ENCODE measurements at places on chromosomes 12 and 14.

- DNase-seq: no peak
Measured at GRCh38 chr12:121715862-121716435, 3.4 kb downstream of the TMEM120B start.

GRCh38 chr12:79364197-79364596, 326.6 kb downstream of the PAWR start:
- no peak for DNase-seq

DNA sequence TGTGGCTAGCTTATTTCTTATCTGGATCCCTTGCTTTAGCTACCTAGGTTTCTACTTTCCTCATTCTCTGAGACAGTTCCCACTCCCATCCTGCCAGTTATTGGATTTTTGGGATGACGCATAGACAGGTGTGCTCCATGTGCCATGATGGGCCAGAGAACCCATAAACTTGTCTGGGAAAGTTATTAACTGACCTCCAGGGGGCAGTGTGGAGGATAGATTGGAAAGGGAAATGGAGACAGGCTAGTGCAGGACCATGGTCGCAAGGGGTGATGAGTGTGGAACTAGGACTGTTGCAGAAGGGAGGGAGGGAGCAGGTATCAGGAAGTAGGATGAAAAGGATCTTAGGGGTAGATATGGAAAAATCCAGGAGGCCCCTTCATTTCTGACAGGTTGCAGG, 80.3 kb downstream of the ESRRB start:
- DNase-seq: peak; percentile 10

DNA sequence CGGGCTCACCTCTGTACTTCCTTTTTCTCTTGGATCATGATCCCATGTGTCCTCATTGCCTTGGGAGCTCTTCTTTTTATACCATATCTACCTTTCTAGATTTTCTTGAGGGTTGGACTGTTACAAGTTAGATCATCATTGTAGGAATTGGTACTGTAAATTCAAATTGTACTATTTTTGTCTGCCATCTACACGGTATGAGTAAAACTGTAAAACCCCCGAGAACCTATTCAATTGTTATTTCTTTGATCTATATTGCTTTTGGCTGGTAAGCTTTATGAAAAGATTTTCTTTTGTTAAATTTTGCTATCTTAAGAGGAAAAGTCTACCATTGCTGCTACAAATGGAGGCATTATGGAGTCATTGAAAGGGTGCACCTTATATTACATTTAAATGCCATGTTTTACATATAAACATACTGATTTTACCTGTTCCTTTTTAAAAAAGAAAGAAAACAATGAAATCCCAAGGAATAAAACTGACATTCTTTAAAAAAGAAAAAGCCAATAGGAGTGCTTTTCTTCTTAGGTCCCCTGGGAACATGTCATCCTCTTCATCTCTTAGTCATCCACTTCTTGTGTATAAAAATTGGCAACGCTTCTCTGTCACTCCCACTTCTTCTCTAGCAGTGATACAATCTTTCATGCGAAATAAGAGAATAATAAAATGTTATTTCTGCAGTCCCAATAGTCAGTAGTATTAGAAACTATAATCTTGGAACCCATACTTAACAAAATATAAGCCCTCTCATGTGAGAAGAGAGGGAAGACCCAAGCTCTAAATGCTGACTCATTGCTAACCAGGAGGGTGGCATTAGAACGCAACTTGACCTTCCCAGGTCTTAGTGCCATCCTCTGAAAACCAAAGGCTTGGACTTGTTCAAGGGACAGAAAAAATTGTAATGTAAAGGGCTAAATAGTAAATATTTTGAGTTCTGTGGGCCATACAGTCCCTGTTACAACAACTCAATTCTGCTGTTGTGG, 20.4 kb downstream of the RGS6 start:
- no peak for DNase-seq

GRCh38 chr12:88591343-88591742, 11.1 kb upstream of the KITLG start:
- no peak for DNase-seq

GRCh38 chr12:19572920-19573558, 133.7 kb downstream of the AEBP2 start:
- peak; percentile 22 for DNase-seq

GRCh38 chr12:132761032-132761920, at the start of gene ANKLE2:
Gene ANKLE2 (minus strand): TSS chr12:132761832. CDS start chr12:132761798, 34 bp downstream.
- peak; percentile 53 for DNase-seq

- DNase-seq: no peak
Measured at GRCh38 chr14:66315548-66315947, 170.6 kb upstream of the CCDC196 start.

- DNase-seq: no peak
Measured at GRCh38 chr12:28866296-28866695, 282.8 kb upstream of the FAR2 start.

DNA sequence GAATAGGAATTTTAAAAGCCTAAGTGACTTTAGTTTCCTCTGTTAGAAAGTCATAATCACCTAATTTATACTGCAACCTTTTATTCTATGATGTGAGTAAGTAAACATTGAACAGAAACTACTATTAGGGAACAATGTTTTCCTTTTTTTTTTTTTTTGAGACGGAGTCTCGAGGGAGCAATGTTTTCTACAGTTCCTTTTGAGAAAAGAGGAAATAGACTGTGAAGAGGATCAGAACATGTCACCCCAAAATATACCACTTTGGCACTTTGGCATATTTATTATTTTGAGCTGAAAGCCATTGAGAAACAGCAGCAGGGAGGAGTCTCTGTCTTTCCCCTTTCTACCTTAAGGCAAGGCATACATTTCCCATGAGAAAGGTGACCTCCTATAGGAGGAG, 162.7 kb upstream of the CNOT2 start:
- no peak for DNase-seq

GRCh38 chr14:106652494-106652893, 1126.1 kb downstream of the TMEM121 start:
- DNase-seq: no peak

DNA sequence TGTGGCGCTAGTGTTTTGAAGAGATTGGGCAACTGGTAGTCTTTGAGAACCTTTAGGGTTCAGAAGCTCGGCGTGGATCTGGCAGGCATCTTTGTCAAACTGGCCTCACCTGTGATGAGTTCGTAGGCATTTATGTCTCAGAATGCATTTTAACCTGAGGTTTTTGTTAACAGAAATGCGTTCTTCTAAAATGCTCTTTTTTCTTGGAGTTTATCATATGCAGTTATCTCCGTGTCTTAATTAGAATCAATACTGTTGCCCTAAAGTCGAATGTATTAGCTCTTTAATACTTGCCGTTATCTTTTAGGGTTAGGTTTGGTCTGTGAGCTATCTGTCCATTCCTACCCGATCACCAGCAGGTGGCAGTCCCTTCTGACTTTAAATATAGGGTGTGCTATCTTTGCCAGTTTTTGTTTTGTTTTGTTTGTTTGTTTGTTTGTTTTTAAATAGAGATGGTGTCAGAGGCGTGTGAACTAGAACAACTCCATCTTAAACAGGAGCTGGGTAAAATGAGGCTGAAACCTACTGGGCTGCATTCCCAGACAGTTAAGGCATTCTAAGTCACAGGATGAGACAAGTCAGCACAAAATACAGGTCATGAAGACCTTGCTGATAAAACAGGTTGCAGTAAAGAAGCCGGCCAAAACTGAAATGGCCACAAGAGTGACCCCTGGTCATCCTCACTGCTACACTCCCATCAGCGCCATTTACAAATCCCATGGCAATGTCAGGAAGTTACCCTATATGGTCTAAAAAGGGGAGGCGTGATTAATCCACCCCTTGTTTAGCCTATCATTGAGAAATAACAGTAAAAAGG, 1.4 kb downstream of the ATF1 start:
- DNase-seq: peak; percentile 62

GRCh38 chr12:25364529-25365339, 114.0 kb upstream of the KRAS start:
- no peak for DNase-seq

- DNase-seq: peak; percentile 7
Measured at GRCh38 chr12:89160716-89161123, 191.6 kb downstream of the DUSP6 start.

GRCh38 chr12:3595721-3596120, 104.7 kb downstream of the PRMT8 start:
- no peak for DNase-seq

GRCh38 chr14:95197551-95197950, 40.2 kb upstream of the DICER1 start:
- DNase-seq: no peak

GRCh38 chr12:9388379-9388778, 180.2 kb upstream of the PZP start:
- DNase-seq: no peak

DNA sequence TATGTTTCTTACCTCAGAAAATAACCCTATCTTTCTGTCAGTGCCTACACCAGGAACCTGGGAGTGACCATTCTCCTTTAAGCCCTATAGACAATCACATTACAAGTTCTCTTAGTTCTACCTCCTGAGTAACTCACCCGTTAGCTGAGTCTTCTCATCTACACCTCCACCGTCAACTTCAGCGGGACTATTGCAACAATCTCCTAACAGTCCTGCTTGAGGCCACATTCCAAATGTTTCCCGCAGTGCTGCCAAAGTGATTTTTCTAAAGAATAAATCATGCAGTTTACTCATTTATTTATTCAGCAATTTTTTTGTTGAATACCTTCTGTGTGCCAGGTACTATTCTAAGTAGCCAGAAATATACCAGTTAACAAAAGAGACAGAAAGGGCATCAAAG, 285.0 kb upstream of the GRIP1 start:
- DNase-seq: no peak

- no peak for DNase-seq
Measured at GRCh38 chr14:90405755-90406154, 8.9 kb downstream of the CALM1 start.

DNA sequence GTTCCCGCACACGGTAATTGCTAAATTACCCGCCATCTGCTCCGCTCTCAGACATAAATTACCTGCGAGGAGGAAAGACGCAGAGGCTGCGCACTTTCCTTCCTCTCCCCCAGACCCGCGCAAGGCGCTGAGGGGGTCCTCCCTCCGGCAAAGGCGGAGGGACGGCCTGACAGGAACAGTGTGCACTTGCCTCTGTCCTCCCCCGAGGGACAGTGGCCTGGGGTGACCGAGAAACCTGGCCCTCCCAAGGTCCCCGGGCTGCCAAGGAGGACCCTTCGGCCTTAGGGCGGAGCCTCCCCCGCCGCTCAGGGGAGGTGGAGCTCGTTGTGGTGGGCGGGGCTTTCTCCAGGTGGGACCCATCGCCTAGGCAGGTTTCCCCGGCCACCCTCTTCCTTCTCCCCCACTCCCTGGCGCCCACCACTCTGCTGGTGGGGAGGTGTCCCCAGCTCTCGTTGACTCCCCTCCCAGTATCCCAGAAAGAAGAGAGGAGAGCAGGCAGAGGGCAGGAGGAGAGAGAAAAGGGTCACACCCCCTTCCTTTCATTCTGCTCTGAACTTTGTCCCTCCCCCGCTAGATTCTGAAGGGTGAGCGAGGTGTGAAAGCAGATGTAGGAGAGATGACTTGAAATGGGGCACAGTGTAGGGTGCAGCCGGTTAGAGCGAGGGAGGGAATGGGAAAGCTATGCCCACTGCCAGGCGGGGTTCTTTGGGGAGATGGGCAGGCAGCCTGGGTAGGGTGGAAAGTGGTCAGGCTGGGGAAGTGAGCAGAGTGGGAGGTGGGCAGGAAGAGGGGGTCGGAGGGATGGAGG, 11.4 kb upstream of the CALCOCO1 start:
- peak; percentile 22 for DNase-seq

DNA sequence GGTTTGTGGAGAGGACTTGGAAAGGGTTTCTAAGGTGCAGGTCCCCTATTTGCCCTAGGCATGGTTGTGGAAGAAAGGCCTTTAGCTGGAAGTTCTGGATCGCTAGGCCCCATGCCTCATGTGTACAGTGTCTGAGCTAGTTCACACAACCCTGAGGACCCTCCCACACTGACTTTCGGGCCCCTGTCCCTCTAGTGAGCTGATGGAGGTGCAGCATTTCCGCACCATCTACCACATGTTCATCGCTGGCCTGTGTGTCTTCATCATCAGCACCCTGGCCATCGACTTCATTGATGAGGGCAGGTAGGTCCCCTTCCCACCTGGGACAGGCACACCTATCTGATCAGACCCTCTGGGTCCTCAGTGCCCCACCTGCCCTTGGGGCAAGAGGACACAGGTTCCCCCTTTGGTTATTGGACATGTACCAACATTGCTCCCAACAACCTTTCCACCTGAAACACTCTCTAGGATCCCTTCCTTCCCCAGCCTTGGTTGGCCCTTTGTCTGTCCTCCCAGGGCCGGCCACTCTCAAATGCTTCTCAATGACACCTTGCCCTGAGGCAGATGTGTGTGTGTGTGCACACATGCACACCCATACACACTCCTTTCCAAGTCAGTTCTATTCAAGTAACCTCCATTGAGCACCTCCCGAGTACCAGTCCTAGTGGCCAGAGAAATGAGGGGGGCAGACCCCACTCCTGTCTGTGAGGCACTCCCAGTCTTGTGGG, 2.6 kb downstream of the SOAT2 start:
- no peak for DNase-seq

- no peak for DNase-seq
Measured at GRCh38 chr12:121003650-121004049, 12.6 kb downstream of the C12orf43 start.

DNA sequence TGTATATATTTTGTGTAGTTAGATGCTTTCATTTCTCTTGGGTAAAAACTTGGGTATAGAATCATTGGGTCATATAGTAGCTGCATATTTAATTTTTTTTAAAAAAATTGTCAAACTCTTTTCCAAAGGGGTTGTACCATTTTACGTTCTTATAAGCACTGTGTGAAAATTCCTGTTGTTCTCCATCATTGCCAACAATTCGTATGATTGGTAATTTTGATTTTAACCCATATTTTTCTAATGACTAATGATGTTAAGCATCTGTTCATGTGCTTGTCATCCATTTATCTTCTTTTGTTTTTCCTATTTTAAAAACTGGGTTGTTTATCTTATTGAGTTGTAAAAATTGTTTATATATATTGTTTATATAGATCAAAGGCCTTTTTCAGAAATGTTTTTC, 77.4 kb downstream of the OTOGL start:
- DNase-seq: no peak

- no peak for DNase-seq
Measured at GRCh38 chr14:54480830-54481562, 7.8 kb downstream of the GMFB start.

DNA sequence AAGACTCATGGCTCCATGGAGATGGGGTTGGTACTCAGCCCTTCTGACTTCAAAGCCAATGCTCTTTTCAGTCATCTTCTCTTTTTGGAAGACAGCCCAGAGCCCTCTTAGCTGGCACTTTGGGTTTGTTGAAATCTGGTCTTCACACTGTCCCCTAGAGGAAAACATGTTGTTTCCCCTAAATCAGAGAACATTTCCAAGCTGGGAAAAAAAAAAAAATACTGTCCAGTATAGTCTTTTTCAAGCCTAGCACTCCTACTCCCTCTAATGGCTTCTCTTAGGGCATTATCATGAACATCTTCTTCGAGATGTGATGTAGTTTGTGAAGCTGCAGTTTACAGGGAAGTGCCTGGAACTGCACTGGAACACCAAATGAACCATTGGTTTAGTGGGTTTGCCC, 3.0 kb upstream of the ZC3H14 start:
- no peak for DNase-seq

Measured in CD4-positive, alpha-beta T cell treated with Interleukin-2 at 100 ng/mL for 4 hours (primary cell).